ENCODE measurements at places on chromosomes 12 and 14.
A peak's percentile ranks its signal among the peaks of the same experiment; 100 is the strongest.

DNA sequence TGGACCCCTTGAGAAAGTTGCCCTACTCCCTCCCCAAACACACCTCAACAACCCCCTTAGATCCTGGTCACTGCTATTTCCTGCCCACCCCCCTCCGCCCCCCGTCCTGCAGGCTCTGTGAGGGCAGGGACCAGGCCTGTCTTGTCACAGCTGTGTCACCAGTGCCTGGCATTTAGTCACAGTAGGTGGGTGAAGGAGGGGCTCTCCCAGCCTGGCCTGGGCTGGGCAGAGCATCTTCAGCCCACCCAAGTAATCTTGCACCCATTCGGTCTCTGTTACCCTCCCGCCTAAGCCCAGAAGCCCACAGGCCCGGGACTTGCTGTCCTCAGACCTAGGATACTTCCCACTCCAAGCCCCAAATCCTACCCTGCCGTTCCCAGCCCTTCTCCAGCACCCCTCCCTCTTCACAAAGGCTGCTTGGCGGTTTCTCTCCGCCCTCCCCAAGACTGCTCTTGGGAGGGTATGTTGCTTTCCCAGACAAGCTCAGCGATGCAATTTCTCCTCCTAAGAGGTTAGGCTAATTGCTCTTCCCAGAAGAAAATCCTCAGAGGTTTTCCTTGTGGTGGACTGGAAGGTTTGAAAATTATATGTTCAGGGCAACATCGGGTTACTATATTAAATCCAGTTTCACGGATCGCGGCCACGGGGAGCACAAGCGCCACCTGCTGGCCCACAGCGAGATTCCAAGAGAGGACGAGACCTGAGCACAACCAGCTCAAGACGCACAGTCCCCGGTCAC is 50.8 kb upstream of the ZFP36L1 start:
- DNase-seq: peak; percentile 75

GRCh38 chr14:103087343-103087835 is 3.4 kb downstream of the LBHD2 start:
- no peak for DNase-seq

DNA sequence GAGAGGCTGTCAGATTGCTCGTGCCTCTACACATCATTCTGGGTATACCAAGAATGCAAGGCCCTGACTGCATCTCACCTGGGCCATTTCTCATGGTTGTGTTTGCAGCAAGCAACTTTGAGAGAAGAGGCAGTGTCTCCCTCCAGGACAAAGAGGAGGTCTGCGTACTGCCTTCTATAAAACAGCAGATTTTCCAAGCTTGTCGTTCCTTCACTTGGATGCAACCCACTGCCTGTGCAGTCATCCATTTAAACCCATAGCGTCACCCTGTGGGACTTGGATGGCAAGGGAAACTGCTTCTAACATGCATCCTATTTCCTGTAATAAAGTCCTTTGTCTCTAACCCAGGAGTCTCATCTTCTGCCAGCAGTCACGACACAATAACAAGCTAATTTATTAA is 1.3 kb downstream of the POMT2 start:
- no peak for DNase-seq

DNA sequence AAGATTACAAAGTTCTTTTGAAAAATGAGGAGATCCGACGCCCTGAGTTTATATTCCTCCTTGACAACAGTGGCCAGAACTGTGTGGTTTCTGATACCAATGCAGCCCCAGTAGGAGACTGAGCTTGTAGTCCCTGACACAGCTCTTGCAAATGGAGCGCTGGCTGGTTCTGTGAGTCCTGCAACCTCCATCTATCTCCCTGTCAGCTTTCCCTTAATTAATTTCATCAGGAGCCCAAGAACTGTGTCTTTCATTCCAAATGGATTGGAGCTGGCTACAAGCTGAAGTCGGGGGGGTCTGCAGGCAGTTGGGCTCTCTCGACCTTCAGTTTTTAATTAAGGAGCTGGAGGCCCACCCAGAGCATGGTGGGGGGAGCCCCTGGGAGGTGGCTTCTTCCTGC is 160.6 kb downstream of the ADGRD1 start:
- no peak for DNase-seq

DNA sequence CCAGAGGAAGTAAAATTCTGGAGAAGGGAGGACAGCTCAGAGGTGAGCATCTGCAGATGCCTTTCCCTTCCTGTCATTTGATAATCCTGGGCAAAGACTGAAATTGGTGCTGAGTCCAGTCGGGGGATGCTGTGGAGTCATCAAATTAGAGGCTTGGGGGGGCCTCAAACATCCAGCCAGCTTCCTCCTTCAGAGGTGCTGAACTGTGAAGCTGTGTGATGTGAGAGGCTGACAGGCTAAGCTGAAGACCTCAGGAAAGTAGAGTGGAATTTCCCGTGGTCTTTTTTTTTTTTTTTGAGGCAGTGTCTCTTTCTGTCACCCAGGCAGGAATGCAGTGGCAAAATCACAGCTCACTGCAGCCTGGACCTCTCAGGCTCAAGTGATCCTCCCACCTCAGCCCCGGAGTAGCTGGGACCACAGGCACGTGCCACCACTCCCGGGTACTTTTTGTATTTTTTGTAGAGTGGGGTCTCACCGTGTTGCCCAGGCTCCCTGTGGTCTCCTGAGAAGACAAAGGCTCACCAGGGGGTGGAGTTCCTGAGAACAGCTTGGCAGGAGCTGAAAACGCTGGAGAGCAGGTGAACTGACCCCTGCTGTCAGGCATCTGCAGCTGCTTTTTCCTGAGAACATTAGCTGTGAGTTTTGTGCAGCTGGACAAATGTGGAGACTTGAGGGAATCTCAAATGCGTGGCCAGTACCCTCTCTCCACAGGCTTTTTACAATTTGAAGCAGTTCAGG is 6.1 kb upstream of the TCL1B start:
- DNase-seq: no peak

- peak; percentile 54 for DNase-seq
Observed at GRCh38 chr12:59087077-59087673, 166.9 kb upstream of the LRIG3 start.

GRCh38 chr14:96126339-96126782 is 78.3 kb upstream of the BDKRB2 start:
- DNase-seq: peak; percentile 88

DNA sequence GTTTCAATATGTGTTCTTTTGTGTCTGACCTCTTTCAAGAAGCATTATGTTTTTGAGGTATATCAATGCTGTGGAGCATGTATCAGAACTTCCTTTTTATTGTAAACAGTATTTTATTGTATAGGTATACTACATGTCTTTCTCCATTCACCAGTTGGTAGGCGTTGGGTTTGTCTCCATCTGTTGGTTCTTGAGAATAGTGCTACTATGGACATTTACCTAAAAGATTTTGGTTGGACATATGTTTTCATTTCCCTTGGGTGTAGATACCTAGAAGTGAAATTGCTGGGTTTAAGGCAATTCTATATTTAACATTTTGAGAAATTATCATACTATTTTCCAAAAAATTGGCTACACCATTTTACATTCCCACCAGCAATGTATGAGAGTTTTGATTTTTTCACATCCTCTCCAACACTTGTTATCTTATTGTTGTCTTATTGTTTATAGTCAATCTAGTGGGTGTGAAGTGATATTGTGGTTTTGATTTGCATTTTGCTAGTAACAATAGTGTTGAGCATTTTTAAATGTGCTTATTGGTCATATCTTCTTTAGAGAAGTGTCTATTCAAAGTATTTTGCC is 409.2 kb downstream of the IPO8 start:
- peak; percentile 76 for DNase-seq

DNA sequence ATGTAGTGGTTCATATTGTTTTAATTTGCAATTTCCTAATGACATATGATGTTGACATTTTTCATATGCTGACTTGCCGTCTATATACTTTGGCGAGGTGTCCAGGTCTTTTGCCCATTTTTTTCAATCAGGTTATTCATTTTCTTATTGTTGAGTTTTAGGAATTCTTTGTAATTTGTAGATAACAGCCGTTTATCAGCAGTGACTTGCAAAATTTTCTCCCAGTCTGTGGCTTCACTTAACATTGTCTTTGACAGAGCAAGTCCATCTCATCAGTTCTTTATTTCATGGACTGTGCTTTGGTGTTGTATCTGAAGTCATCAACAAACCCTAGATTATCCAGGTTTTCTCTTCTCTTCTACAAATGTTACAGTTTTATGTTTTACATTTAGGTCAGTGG is 12.6 kb upstream of the KLHDC2 start:
- no peak for DNase-seq

GRCh38 chr14:61620130-61620946 is 75.0 kb upstream of the HIF1A start:
- DNase-seq: peak; percentile 97

DNA sequence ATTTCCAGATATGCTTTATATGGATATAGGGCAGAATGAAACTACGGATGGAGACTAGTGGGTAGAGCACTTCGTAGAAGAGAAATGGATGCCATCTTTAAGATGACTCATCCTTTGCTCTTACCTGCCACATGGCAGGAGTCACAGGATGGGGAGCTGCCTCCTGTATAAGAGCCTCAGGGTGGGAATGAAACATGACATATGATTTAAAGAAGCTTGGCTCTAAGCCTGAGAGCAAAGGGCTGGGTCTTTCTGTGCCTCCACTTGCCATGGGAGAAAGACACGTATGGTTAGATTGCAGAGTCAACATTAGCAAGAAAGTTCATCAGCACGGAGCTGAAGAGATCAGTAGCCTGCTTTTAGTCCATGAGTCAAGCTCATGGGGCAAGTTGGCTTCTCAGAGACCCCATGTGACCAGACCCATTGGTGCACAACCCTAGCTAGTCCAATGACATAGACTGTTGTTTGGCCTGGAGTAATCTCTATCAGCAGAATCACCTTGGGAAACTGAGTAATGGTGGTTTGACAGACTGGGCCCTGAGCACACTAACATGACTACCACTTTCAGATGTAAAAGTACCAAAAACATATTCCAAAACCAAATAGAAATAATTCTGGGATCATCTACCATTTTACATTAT is 38.1 kb upstream of the IL22 start:
- no peak for DNase-seq
